Stimulated activated naive B cell treated with anti-CD40 and anti-IgM and Interleukin-4, amounts not matched to agents 10 μg/mL and 1 μg/mL and 100 μg/mL, for 72 hours (primary cell): ENCODE measurements at places on chromosomes 2 and 18.
A peak's percentile ranks its signal among the peaks of the same experiment; 100 is the strongest.

- no peak for DNase-seq
Measured at GRCh38 chr2:105607920-105608504, 136.7 kb upstream of the NCK2 start.

DNA sequence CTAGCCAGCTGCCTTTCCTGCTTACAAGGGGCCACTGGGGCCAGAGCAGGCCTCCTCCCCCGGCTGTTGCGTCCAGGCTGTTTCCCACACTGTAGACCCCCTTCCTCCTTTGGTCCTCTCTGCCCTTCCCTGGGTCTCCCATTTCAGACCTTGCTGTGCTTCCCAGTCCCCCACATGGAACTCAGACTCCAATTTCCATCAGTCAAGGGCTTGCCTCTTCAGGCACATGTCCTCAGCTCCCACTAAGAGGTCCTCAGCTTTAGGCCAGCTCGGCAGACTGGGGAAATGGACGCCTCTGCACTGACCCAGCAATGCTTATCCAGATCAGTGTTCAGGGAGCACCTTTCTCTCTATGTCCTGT lies 98.0 kb upstream of the BZW1 start:
- DNase-seq: no peak

- DNase-seq: no peak
Measured at GRCh38 chr2:143162997-143163396, 33.8 kb downstream of the ARHGAP15 start.

- no peak for DNase-seq
Measured at GRCh38 chr2:223601018-223601417, 1.1 kb downstream of the SCG2 start.

- no peak for DNase-seq
Measured at GRCh38 chr18:54254265-54254758, 15.0 kb upstream of the POLI start.

GRCh38 chr18:38557006-38557405 lies 991.4 kb upstream of the CELF4 start:
- DNase-seq: no peak

- no peak for DNase-seq
Measured at GRCh38 chr2:56248965-56249742, 65.4 kb downstream of the CCDC85A start.

- no peak for DNase-seq
Measured at GRCh38 chr2:59932341-59932740, 621.1 kb downstream of the BCL11A start.

DNA sequence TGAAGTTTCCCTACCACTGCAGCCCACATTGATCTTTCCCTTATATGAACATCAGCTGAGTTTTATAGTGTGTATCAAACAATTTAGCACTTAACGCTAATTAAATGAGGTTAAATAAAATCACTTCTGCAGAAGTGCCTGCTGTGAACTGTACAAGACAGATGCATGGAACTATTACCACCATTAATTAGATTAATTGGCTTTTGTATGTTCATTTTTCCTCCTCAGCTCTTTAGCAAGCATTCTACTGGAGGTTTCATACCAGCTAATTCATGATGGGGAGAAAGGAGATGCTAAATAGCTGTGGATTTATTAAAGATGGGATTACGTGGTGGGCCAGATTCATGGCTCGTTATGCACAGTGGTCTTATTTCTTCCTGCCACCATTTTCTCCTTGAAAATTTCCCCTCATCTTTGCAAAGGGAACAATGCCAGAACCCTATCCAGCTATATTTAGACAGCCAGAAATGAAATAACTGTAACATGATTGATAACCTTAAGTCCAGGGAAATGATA lies 96.7 kb downstream of the CNTNAP5 start:
- DNase-seq: no peak

GRCh38 chr18:26228562-26229260 lies 2.5 kb downstream of the TAF4B start:
- no peak for DNase-seq

GRCh38 chr2:68755071-68755470 lies 20.5 kb downstream of the ARHGAP25 start:
- DNase-seq: no peak

GRCh38 chr2:11684894-11685460 lies 15.0 kb upstream of the NTSR2 start:
- DNase-seq: no peak

DNA sequence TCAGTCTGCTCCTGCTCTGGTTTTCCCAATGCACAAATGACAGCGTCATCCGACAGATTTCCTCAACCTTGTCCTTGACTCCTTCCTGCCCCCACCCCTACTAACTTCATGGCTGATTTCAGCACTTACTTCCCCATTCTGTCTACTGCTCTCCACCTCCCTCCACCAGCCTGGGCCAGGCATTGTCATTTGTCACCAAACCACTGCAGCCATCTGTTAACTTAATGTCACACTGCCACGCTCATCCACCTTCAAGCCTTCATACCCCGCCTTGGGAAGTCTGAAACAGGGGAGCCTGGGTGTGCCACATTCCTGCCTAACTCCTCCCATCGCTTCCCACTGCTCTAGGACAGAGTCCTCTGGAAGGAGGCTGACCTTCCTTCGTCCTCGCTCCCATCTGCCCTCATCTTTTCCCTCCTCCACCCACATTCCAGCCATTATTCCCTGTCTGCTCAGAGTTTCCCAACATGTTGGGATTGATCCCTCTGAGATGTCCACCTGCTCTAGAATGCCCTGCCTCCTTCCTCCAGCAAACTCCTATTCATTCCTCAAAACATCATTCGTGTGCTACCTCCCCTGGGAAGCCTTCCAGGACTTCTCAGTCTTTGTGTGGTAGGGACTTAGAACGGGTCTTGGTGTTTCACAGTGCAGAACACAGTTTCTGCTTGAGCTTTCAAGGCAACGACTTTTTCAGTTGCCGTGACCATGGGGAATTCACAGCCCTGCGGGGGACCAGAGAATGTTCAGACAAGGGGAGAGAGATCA lies 42.2 kb upstream of the SMAD7 start:
- peak; percentile 67 for DNase-seq

GRCh38 chr2:191177751-191178736 lies 27.2 kb upstream of the STAT4 start:
- no peak for DNase-seq

DNA sequence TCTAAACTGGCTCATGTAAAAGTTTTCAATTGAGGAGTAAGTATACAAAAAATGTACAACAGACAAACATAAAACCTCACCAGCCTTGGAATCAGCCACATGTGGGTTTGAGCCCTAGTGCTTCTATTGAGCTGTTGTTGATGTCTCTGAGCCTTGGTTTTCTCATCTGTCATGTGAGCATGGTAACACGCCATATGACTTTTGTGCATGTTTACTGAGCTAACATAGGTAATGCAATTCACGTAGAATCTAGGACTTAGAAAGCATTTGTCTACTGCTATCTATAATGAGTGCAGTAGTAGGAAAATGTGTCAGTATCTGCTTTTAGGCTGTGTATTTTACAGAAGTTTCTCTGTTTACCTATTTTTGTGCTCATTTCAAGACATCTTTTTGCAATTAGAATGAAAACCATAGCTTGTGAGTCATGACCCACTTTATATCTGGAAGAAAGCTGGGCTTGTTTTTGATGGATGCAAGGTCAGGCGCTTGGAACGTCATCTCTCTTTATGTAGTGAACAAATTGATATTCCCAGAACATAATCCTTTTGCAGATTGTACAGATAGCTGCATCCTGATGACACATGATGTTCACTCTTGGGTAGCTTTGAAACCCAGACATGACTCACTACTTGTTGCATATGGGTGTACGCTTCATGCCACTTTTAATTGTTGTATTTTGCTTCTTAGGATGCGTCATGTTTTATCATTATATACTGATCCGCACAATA lies 94.3 kb downstream of the RNF144A start:
- no peak for DNase-seq

DNA sequence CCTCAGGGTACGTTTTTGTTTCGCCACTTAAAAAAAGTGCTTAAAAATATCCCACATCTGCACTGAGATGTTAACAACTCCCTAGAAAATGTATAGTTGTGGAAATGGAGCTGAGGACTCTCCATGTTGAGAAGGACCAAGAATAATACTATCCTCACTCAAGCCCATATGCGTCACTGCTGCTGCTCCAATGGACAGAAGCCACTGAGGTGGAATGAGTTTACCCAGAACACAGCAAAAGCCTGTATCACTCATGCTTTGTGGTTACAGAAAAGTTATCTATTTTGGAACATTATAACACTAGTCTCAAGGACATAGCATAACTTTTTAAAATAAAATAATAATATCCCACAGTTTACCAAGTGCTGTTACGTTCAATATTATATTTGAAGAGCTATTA lies 31.9 kb downstream of the DSC3 start:
- no peak for DNase-seq

DNA sequence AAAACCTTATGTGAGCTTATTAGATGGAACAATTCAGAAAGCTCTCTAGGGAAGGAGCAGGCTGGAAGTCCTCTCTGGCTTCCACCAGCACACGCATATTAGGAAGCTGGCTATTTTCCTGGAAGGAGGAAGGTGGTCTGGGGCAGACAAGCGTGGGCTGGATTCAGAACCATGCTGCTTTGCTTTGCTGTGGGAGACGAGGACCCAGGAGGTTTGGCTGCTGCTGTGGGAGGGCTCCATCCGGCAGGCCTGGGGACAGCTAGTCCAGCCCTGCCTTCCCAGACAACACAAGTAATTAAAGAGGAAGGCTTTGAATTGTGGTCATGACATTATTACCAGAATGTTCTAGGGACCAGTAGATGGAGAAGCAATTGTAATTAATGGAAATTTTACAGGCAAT lies 238.8 kb upstream of the MYT1L start:
- no peak for DNase-seq

GRCh38 chr18:22935431-22935830 lies 2.3 kb downstream of the RBBP8 start:
- DNase-seq: no peak

DNA sequence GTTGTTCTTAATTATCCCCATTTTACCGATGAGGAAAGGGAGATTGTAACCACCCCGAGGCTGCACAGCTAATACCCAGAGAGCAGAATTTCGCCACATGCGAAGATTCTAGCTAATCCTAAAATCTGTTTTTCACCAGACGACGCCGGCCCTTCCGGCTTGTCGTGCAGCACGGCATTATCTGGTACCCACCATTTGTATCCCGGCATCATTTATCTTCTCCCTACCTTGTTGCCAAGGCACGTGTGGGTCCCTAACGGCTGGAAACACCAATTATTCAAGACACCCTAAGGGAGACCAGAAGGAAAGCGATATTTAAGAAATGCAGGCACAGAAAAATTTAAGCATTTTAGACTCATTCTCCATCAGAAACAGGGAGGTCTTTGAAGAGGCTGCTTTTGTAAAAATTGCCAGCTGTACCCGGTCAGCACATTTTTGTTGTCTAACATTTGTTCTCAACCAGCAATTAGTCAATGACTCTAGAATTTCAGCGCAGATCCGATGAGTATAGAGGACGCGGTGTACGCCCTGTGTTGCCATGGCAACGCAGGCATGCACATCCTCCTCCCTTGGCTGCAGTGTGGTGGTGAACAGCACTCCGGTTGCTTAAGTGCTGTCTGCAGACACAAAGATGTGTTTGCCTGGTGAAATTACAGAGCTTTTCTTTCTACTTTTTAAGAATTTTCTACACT lies 111.6 kb downstream of the AGAP1 start:
- no peak for DNase-seq

- no peak for DNase-seq
Measured at GRCh38 chr2:172710584-172711047, 25.0 kb upstream of the RAPGEF4 start.

- no peak for DNase-seq
Measured at GRCh38 chr2:196544906-196545433, 94.5 kb upstream of the CCDC150 start.

DNA sequence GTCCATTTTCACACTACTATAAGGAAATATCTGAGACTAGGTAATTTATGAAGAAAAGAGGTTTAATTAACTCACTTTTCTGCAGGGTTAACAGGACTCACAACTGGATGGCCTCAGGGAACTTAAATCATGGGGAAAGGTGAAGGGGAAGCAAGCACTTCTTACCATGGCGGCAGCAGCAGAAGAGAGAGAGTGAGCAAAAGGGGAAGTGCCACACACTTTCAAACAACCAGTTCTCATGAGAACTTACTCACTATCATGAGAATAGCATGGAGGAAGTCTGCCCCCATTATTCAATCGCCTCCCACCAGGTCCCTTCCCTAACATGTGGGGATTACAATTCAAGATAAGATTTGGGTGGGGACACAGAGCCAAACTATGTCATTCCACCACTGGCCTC lies 55.1 kb upstream of the NETO1 start:
- DNase-seq: no peak

DNA sequence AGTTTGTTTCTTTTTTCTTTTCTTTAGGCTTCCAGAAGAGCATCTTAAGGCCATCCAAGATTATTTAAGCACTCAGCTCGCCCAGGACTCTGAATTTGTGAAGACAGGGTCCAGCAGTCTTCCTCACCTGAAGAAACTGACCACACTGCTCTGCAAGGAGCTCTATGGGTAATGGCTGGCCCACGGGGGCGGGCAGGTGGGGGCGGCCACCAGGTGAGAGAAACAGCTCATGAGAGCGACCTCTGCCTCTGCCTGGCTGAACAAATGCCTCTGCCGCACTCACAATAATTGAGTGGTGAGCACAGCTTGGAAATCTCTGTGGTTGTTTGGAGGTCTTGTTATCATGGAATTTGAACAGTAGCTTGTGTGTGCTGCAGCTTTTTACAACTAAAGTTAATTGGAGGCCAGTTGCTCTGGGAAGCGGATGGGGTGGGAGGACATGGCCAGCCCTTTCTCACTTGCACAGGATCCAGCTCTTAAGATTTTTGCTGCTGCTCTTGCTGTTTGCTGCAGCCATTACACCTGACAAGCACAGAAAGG lies 70.4 kb downstream of the INPP5D start:
- DNase-seq: no peak

DNA sequence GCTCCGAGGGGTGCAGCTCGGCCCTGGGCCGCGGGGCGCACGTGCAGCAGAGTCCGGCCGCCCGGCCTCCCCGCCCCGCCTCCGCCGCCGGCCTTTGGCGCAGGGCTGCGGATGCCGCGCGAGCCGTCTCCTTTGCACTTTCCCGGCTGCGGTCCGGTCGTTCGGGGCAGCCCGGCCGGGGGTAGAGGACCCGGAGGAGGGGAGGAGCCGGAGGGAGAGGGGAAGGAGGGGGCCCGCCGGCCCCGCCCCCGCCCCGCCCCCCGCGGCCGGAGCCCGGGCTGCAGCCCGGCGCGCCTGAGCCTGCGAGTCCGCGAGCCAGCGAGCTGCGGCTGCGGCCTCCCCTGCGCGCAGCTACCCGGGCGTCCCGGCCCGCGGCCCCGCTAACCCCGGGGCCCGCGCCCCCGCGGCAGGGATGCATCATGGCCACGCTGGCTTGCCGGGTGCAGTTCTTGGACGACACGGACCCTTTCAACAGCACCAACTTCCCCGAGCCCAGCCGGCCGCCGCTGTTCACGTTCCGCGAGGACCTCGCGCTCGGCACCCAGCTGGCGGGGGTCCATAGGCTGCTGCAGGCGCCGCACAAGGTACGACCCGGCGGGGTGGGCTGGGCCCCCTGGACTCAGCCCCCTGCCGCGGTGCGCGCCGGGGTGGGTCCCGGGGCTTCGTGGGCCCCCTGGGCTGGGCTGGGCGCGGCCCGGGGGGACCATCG lies at the start of gene FHOD3:
FHOD3 (plus strand) TSS at position 297 of the 709 bp plus-strand sequence; CDS start at position 420, 123 bp downstream.
- DNase-seq: peak; percentile 4

DNA sequence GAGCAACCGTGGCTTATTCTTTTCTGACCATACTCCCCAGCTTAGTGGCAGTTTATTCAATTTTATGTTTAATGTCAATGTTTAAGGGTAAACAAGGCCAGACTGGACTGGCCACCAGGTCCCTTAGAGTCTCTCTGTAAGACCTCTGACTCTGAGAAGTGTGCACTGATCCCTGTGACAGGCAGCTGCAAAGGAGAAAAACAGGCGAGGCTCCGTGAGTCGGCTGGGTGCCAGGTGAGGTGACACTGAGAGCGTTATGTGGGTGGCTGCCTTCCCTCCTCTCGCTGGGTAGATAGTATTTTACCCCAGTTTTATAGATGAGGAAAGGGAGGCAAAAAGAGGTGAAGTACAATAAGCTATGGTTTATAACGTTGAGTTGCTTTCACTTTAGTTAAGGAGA lies 139.4 kb upstream of the HDAC4 start:
- DNase-seq: no peak
